AG10803 (cell line): ENCODE measurements at places on chromosomes 6 and 20.

- no peak for DNase-seq
Measured at GRCh38 chr6:13870214-13870830, 54.4 kb upstream of the RNF182 start.

DNA sequence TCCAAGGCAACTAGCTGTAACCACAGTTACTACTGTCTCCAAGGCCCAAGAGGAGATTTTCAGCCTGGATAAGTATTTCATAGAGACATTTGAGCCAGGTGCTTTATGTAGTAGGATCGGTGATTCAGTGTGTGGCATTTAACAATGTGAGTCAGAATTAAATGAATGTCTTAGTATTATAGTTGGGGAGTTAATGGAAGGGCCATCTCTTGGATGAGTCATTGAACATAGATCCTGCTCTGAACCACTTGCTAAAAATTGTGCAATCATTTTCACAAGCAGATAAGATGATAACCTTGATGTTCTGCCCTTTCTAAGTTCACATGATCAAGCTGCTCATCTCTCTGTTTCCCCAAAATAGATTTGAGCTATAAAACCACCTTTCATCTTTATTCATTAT is 668.9 kb upstream of the CITED2 start:
- DNase-seq, result peak; percentile 92

DNA sequence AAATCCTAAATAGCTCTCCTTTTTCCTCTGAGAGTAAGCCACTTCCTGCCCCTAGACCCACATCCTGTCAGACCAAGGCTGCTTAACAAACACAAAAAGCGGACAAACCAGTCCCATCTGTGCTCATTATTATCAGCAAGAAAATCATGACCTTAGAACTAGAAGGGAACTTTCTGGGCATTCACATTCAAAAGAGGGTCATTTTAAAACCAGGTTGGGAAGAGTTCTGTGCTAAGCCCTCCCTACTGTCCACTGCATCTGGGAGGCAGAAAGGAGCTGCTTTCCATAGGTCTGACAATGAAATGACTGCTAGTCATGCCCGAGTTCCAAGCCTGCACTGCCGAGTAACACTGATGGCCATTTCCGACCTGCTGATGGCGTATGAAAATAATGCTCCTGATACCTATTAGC is 15.4 kb downstream of the EZR start:
- DNase-seq, result peak; percentile 54

DNA sequence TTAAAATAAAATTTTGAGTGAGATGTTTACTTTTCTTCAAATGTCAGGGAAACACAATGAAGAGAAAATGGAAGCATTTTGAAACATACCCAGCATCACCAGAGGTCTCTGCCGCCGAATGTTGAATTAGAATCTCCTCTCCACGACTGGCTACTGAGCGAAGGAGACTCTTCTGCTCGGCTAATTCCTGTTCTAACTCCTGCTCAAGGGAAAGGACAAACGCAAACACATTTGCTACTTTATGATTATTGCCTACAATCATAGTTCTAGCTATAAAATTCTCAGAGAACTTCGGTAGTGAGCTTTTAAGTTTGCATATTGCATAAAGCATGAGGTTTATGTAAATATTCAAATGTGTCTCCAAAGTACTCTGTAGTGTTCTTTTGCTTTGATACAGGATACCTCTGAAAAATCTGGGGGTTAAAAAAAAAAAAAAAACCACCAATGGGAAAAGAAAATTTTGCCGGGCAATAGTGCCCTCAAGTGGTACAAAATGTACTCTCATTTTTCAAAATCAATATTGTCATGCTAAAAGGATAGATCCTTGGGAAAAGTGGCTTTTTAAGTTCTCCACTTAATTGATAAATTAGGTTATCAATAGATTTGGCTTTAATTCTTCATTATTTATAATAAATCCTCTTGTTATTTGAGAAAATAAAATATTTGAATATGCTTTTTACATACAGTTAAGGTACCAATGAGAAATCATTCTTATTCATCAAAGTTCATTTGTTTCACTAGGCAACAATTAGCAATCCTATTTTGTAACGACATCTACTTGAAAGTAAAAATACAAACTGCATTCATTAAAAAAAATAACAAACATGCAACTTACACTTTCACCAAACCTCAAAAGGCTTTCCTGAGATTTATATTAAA is 369.0 kb downstream of the SYNE1 start:
- no peak for DNase-seq

DNA sequence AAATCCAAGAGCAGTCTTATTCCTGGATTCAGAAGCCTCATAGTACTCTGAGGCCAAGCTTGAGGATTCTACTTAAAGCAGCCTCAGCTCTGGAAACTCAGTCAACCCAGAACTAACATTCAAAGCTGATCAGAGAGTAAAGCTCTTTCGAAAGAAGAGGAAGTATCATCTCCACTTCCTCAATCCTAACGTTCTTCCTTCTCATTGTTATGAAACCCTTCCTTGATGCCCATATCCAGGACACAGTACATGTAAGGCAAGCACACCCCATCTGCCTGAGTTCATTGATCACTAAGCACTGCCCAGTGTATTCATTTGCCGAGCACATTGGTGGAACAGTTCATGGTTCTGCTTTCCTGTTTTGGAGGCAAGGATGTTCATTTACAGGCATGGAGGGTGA is at the start of gene IPCEF1:
Gene IPCEF1, minus strand, starts transcription at position 114 of the 400 bp plus-strand sequence. CDS start 90,856 bp downstream, outside the sequence.
- no peak for DNase-seq

GRCh38 chr6:2634139-2634964 is 116.4 kb downstream of the MYLK4 start:
- DNase-seq, result peak; percentile 70

DNA sequence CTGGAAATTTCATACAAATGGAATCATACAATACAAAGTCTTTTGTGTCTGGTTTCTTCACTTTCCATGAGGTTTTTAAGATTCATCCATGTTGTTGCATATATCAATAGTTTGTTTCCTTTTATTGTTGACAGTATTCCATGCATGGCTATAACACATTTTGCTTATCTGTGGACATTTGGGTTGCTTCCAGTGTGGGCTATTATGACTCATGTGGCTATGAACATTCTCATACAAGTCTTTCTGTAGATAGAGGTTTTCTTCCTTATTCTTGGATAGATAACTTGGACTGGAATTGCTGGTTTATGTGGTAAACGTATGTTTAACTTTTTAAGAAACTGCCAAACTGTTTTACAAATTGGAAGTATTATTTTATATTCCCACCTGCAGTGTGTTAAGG is 30.0 kb upstream of the KIF6 start:
- DNase-seq, result peak; percentile 20

DNA sequence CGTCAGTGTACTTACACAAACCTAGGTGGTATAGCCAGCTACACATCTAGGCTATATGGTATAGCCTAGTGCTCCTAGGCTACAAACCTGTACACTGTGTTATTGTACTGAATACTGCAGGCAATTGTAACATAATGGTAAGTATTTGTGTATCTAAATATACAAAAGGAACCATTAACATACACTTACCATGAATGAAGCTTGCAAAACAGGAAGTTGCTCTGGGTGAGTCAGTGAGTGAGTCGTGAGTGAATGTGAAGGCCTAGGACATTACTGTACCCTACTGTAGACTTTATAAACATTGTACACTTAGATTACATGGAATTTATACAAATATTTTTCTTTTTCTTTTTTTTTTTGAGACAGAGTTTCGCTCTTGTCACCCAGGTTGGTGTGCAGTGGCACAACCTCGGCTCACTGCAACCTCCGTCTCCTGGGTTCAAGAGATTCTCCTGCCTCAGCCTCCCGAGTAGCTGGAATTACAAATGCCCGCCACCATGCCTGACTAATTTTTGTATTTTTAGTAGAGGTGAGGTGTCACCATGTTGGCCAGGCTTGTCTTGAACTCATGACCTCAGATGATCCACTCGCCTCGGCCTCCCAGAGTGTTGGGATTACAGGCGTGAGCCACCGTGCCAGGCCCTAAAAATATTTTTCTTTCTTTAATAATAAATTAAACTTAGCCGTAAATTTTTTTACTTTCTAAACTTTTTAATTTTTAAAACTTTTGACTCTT is 15.4 kb upstream of the KIAA1755 start:
- peak; percentile 83 for DNase-seq

GRCh38 chr6:46410334-46410953 is 80.8 kb downstream of the RCAN2 start:
- peak; percentile 68 for DNase-seq

DNA sequence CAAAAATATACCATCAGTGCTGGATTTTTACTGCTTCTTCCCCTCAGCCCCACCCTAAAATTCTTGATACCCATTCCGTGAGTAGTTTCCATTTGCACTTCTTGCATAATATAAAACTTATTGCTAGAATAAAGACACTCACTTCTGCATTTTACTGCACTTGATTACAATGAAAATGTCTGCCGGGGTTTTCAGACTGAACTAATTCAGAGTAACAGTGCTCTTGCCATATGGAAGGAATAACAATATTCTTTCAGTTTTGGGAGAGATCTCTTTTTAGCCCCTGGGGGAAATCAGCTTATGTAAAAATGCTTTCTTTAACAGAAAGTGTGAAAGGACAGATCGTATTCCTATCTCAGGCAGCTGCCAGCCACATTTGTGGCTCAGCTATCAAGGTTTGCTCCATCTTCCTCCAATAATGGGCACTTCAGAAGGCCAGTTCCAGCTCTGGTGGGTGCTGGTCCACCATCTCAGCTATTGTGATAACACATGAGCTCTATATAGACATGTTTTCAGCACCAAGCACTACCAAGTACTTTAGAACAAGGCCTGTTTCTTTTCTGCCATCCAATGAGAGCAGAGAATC is 8.9 kb downstream of the SMLR1 start:
- no peak for DNase-seq

GRCh38 chr6:31785475-31785874 is 8.3 kb upstream of the VWA7 start:
- DNase-seq, result no peak

- no peak for DNase-seq
Measured at GRCh38 chr6:15301179-15302006, 55.5 kb downstream of the JARID2 start.

- DNase-seq, result no peak
Measured at GRCh38 chr6:156710479-156710878, 66.7 kb upstream of the ARID1B start.

- no peak for DNase-seq
Measured at GRCh38 chr20:2978519-2978918, 64.9 kb upstream of the GNRH2 start.

GRCh38 chr20:7689151-7689550 is 251.1 kb downstream of the HAO1 start:
- DNase-seq, result no peak

- no peak for DNase-seq
Measured at GRCh38 chr6:22600059-22600458, 30.7 kb downstream of the HDGFL1 start.

- DNase-seq, result peak; percentile 60
Measured at GRCh38 chr6:109795994-109796555, 105.0 kb downstream of the FIG4 start.

- DNase-seq, result no peak
Measured at GRCh38 chr6:10421158-10421920, 6.5 kb upstream of the TFAP2A start.

DNA sequence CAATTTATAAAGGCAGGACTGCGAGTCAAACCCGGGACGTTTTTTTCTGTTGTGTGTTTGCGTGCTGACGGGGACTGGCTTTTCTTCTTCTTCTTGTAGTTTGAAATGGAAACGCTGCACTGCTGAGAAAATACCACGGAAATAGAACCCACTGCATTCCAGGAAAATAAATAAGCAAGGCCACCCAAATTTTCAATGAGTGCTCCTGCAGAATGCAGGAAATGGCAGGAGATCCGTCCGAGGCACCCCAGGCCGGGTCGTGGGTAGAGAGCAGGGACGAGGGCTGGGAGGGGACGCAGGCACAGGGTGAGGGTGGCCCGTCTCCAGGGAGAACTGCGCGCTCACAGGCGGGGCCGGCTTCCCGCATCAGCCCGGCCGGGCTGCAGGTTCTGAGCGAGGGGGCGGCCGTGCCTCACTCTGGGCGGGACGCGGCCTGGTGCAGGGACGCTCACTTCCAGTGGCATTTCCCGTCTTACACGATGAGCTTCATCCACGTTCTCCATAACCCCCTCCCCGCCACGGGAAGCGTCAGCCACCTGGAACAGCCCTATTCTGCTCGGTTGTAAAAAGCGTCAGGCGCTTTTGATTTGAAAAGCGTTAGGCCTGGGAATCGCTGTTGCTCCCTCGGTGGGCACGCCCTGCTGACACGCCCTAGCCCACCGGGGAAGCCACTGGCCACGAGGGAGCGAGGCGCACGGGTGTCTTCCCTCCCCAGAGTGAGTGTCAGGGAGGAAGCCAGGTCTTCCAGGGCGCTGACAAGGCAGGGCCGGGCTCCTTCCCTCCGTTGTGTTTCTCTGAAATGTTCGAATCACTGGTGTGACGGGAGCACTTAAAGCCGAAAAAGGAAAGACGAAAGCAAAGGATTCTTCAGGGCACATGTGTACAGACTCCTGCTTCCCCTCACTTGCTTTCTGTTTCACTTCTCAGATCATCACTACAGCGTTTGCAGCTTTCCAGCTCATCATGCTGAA is 17.9 kb upstream of the EXOC2 start:
- peak; percentile 64 for DNase-seq

DNA sequence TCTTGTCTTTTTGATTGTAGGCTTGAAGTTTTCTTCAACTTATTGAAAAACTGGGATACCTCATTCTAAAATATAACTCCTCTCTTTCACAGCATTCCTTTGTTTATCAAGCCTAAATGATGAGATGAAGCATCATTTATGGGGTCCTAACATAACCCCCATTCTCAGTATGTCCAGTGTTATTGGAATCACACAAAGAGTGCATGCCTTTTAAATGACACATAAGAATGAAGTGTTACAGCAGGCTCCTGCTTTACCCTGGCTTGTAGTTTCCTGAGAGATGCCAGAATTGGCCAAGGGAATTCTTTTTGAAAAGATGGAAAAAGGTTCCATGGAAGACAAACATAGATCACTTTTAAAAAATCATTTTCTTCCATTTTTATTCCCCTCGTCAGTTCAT is 502.4 kb downstream of the BCKDHB start:
- peak; percentile 60 for DNase-seq

DNA sequence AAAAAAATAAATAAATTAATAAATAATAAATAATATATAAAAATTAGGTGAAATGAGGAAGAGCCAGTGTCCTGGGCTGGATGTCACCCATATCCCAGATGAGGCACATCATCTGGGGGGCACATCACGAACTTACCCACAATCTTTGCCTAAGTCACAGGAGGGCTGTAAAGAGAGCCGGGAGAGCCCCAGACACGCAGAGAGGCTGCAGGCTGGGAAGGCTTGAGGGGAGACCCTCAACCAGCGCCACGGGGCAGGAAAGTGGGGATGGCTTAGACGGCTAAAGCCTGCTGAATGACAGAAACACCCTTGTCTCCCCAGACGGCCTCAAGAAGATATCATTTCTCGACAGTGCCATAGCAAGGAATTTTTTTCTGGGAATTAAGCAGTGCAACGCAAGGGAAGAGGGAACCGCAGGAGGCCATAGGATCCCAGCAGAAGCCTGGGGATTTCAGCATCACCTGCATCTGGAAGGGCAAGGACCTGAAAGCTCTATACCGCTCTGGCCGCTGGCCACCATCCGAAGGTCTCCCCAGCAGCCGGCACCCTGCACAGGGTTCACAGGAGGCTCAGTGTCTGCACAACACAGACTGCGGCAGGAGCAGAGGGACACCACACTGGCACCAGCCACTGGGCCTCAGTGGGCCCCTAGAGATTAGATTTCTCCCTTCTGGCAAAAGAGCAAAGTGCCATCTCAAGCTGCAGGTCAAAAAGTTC is 22.8 kb upstream of the NXT1 start:
- DNase-seq, result no peak
